Ascending aorta (tissue), 2 donors: ENCODE measurements at places on chromosomes 16 and 17. TPM values are rescaled to one million over a fixed set of nuclear protein-coding genes. Genes with fewer than 3 reads are reported as not detected.

DNA sequence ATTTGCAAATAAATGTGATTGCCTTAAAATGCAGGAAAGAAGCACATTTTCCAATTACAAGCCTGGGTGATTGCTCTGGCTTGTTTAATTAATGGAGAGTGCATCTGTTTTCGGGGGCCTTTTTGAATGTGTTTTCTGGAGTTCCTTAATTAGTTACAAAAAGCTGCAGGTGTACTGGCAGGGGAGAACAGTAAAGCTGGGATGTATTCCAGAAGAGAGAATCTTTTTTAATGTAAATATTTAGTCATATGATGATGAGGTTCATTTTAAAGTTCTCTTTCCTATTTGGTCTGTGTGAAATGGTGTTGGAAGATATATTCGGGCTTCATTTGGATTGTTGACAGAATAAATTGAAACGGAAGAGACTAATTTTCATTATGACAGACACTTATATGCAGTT is 70.9 kb upstream of the N4BP1 start:
- no peaks in the 10 kb centered on the region for H3K4me1 ChIP-seq

- H3K4me1 ChIP-seq, result no peaks in the 10 kb centered on the region
- DNase-seq, result no peak
- no peak overlapping the region for H3K27ac ChIP-seq
These were observed 576.1 kb downstream of the CDH11 start for GRCh38 chr16:64545768-64546167.

- H3K36me3 ChIP-seq, result peaks cover 23% of the 10 kb centered on the region
- no peak overlapping the region for H3K27ac ChIP-seq
- H3K4me1 ChIP-seq, result no peaks in the 10 kb centered on the region
These were observed 82.6 kb downstream of the CDK5R1 start for GRCh38 chr17:32569171-32570080.

DNA sequence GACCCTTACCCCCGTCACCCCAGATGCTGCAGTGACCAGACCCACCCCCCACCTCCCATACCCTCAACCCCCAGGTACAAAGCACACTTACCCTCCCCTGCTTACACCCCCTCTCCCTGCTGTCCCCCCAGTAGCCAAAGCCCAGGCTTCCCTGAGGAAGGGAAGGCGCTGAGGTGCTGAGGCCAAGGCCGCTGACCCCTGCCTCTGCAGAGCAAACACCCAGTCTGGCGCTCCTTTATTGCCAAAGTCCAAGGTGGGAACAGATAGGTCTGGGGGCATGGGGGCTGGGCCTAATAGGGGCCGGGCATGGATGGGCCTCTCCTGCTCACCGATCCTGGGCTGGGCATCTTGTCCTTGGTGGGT is 683 bp downstream of the LCAT start:
- H3K27me3 ChIP-seq, result no peaks in the 10 kb centered on the region
- H3K4me1 ChIP-seq, result peaks cover 5% of the 10 kb centered on the region
- peaks cover 73% of the 10 kb centered on the region for H3K36me3 ChIP-seq
- DNase-seq, result no peak
- H3K4me3 ChIP-seq, result peak overlapping the region; percentile 1

DNA sequence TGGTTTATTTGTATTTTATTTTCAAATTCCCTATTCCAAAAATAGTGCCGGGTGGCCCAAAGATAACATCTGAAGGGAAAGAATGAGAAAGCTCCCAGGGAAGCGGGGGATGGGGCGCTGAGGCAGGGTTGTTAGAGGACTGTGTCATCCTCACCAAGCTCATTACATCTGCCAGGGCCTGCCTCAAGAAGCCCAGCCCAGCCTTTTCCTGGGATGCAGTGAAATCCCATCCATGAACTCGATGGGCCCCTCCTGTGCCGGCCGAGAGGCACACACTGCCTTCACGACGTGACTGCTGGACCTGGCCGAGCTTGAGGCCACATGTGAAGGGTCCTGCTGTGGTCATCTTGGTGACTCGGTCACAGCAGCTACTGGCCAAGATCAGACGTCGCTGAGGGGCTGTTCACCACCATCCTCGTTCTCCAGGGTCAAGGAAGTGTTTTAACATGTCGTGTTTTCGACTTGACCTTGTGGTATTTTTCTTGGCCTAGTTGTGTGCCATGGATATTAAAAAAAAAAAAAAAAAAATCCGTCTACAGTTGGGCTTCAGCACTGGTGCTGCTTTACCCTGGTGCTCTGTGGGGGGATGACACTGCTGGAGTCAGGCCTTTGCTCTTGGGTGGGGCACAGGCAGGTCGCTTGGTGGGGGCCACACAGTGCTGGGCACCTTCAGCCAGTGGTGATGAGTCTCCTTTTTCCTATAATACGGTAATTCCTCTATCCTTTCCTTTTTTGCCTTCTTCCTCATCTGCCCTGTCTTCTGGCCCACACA is 4.9 kb downstream of the TIMM22 start:
- peaks cover 11% of the 10 kb centered on the region for H3K36me3 ChIP-seq
- peak overlapping the region; percentile 84 for H3K27ac ChIP-seq
- H3K4me1 ChIP-seq, result peaks cover 72% of the 10 kb centered on the region
- no peak overlapping the region for H3K4me3 ChIP-seq
- no peaks in the 10 kb centered on the region for H3K27me3 ChIP-seq

ALDH3A1 gene
- 14.4 TPM for total RNA-seq
